ENCODE measurements at places on chromosomes 5 and 9.

GRCh38 chr9:80586786-80587330, 1015.1 kb downstream of the TLE4 start:
- DNase-seq = no peak

GRCh38 chr9:96085491-96086143, 210.1 kb downstream of the ERCC6L2 start:
- no peak for DNase-seq

GRCh38 chr5:33361781-33362180, 79.0 kb upstream of the TARS1 start:
- no peak for DNase-seq

GRCh38 chr5:122102825-122103224, 24.8 kb upstream of the LOX start:
- no peak for DNase-seq

DNA sequence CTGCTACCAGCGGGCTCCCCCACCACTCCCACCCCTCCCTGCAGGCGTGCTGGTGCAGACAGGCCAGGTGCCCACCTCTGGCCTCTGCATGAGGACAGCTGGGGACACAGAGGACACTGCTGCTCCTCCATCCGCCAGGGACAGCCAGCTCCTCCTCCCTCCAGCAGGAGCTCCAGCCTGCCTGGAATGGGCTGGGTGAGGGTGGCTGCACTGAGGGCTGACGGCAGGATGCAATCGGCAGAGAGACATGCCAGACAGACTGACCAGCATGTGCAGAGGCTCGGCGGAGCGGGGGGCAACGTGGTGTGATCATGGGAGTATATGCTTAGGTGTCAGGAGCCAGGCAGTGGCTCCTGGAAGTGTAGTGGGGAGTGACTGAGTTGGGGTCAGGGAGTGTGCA, 68.4 kb downstream of the RASGEF1C start:
- DNase-seq = no peak

- no peak for DNase-seq
These were observed 1368.6 kb upstream of the C9orf72 start for GRCh38 chr9:28941856-28942255.
